NCI-H1092 (cell line): ENCODE measurements at places on chromosomes 3 and 15.

DNA sequence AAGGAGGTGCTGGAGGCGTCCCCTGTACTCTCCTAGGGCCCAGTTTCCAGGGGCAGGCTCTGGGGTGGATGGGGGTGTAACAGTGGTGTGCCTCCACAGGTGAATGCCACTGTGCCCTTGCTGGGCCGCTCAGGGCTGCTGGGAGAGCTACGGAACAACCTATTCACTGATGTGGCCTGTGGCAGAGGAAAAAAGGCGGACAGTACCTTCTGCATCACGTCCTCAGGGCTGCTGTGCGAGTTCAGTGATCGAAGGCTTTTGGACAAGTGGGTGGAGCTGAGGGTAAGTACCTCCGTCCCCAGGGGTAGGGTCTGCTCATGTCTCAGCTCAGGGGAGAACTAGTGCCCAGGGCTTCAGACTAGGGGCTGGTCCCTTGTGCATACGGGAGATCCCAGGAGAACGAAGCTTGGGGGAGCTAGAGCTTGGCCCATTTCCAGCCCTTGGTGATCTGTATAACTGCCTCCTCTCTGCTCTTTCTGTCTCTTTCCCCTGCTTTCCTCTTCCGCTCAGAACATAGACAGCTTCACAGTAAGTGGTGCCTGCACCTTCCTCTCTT, 15.0 kb upstream of the JMJD7 start:
- no peak for DNase-seq

DNA sequence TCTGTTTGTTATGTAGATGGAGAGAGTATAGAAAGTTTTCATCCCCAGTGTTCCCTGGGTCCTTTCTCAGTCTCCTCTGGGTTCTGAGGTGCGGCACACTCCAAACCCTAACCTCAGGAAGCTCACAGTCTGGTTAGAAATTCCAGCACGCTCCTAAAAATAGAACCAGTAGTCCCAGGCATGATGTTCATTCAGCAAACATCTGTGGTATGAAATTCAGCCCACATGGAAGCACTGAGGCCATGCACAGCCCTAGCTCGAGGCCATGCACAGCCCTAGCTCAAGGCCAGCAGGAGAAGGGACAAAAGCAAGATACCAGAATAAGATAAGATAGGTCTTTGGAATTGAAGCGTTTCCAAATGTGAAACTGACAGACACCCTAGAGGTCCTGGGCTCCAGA, 82.3 kb upstream of the OXTR start:
- no peak for DNase-seq

GRCh38 chr15:88603885-88604284, 17.3 kb upstream of the AEN start:
- DNase-seq = no peak

DNA sequence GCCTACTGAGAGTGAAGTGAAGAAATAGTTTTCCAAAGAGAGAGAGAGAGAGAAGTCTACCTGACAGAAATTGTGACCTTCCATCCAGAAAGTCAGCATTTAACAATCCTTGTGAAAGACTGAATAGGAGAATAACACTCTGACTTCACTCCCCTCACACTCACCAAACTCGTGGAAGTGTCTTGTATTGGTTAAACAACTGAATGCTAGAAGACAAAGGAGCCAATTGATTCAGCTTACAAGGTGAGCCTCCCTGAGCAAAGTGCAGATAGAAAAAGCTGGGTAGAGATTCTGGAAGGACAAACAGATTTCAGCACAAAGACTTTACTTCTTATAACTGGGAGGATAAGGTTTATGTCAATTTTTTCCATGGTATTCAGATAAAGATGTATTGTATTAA, 40.8 kb upstream of the OSTN start:
- no peak for DNase-seq

- no peak for DNase-seq
Measured at GRCh38 chr3:95235916-95236315, 1173.1 kb downstream of the NSUN3 start.

- DNase-seq = no peak
Measured at GRCh38 chr3:177883957-177884356, 652.3 kb upstream of the KCNMB2 start.

DNA sequence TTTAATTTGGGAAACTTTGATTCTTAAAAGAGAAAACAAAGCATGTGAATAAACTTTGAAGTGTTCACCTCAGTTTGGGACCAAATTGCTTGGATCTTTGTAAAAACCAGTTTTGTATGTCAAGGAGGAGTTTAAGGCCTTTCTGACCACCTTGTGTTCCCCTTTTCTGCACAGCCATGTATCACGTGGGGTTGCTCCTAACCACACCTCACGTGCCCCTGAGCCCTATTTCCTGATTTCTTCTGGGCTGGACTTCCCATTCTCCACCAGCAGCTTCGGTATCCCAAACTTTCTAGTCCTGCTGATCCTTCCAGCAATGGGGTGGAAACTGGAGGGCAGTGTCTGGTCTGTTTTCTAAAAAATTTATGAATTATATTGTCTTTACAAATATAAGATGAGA, 76.4 kb upstream of the STT3B start:
- DNase-seq = no peak

DNA sequence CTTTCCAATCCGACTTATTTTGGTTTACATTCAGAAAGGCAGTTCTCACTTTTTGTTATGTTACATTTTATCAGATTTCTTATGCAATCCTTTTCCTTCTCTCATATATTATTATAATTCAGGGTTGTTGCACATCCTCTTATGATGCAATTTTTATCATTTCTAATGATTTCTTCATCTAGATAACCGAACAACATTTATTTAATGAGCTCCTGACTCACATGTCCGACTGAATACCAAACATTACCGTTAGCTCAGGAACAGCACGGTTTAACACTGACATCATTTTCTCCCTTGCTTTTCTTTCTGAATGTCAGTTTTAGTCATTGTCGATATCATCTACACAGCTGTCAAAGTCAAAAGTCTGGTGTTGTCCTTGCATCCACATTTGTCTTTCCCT, 199.2 kb downstream of the BCHE start:
- no peak for DNase-seq
